Mesenchymal stem cell (in vitro differentiated cells and primary cell): ENCODE measurements at places on chromosomes 16 and 17.
A peak's percentile ranks its signal among the peaks of the same experiment; 100 is the strongest.

DNA sequence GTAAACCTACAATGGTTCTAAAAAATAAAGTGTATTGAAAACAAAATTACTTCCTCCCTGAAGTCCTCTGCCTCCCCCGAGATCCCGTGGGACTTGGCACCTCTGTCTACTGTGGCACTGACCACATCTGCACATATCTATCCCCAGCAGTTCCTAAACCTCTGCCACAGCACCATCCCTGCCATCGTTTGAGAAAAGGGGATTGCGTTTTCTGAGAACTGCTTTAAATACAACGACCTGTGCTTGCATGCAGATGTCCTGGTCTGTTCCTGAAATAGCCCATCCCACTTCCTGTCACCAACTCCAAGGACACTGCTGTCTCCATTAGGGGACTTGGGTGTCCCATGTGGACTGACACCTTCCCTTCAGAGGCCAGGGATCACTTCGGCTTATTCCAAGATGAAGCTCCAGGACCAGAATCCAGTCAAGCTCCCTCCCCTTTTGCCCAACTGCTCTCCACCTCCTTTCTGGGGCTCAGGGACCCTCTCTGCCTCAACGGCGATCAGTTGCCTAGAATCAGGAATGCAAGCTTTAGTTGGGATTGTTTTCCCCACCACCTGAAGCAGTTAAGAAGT lies 20.6 kb downstream of the CBLN1 start:
- no peaks in the 10 kb centered on the region for H3K36me3 ChIP-seq
- DNase-seq: no peak
- no peak overlapping the region for H3K27ac ChIP-seq
- no peak overlapping the region for H3K4me3 ChIP-seq
- H3K4me1 ChIP-seq: no peaks in the 10 kb centered on the region

DNA sequence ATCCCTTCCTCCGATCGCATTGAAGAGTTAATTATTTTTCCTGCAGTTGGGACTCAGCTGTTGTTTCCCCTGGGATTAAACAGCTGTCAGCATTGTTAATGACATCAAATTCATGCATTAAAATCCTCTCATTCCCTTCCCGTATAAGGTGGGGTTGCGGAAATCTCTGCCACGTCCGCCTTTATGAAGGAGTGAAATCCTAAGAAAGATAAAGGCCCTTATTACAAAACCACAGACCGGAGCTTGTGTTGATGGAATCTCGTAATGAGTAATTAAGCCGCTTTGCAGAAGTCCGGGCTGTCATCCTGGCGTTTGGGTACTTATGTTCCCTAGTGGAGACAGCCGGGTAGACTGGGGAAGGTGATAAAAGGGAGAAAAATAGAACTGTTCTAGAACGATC lies 627.6 kb downstream of the MAF start:
- H3K4me1 ChIP-seq: peaks cover under 1% of the 10 kb centered on the region
- H3K27ac ChIP-seq: no peak overlapping the region
- H3K4me3 ChIP-seq: no peak overlapping the region
- DNase-seq: no peak

- no peak overlapping the region for H3K27ac ChIP-seq
- peaks cover 8% of the 10 kb centered on the region for H3K27me3 ChIP-seq
- H3K4me3 ChIP-seq: no peak overlapping the region
- no peak for DNase-seq
- peaks cover 3% of the 10 kb centered on the region for H3K36me3 ChIP-seq
These were observed 24.4 kb upstream of the DOC2B start for GRCh38 chr17:205817-206216.

GRCh38 chr17:49873466-49873865 lies 25.6 kb upstream of the TAC4 start:
- DNase-seq: no peak
- no peaks in the 10 kb centered on the region for H3K36me3 ChIP-seq
- peaks cover 72% of the 10 kb centered on the region for H3K27me3 ChIP-seq
- peaks cover 5% of the 10 kb centered on the region for H3K4me1 ChIP-seq

DNA sequence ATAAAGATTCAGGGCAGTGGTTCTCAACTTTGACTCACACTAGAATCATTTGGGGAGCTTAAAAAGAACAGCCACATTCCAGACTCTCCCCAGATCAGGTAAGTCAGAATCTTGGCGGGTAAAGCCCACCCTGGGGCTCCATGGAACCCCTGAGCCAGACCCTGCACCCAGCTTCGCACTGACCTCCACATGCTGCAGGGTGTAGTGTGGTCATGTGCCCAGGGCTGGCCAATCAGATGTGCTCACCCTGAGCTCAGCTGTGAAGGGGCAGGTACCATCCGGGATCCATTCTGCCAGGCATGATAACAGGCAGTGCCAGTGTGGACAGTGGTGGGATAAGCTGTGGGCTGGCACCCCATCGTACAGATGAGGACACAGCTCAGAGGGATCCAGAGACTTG lies 28.1 kb upstream of the MED9 start:
- no peak overlapping the region for H3K27ac ChIP-seq
- H3K4me1 ChIP-seq: peaks cover 18% of the 10 kb centered on the region
- H3K4me3 ChIP-seq: no peak overlapping the region
- H3K27me3 ChIP-seq: peaks cover 6% of the 10 kb centered on the region
- DNase-seq: no peak
- no peaks in the 10 kb centered on the region for H3K36me3 ChIP-seq

DNA sequence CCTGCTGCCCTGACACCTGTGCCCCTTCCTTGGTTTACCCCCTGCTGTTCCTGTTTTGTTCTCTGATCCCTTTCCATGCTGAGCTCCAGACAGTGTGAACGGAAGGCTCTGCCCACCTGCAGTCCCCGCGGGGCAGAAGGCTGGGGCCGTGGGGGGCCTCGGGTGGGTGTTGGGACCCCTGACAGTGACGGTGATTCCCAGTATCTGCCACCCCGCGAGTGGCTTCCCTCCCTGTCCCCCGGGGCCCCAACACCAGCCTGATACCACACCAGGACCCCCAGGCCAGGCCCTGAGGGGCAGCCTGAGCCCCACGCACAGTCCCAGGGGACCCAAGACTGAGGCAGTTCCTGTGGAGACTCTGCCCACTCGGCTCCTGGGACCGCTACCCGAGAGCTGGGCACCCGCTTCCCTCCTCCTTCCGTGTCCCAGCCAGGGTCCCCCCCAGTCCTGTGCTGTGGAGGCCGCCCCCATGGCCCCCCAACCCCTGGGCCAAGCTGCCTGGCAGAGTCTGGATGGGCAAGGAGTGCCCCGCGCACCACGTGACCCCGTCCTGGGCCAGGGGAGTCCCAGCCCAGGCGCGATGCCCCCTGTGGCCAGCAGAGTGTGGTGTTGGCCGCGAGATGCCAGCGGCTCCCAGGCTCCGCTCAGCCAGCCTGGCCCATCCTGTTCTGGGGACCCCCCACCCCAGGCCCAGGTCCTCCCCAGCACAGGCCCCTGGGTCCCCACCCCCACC lies 10.0 kb upstream of the C1QTNF8 start:
- H3K4me1 ChIP-seq: peaks cover 15% of the 10 kb centered on the region
- DNase-seq: peak; percentile 48
- H3K27me3 ChIP-seq: peaks cover 75% of the 10 kb centered on the region

DNA sequence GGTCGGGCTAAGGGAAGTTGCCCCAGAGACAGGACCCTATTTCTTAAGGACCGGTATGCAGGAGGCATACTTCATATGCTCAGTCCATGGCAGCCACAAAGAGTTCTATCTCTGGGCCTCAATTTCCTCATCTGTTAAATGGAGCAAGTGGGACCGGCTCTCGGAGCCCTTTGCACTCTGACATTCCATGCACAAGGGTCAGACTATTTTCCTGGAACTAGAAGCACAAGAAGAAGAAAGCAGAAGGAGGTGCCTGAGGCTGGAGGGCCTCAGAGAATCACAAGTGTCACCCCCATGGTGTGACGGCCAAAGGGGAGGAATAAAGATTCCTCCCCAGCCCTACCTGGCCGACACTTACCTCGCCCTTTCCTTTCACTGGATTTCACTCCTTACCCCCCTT lies 115.8 kb downstream of the GSG1L start:
- H3K27me3 ChIP-seq: peaks cover 43% of the 10 kb centered on the region
- DNase-seq: no peak
- no peak overlapping the region for H3K4me3 ChIP-seq
- no peak overlapping the region for H3K27ac ChIP-seq

GRCh38 chr17:79695797-79696609 lies 34.7 kb upstream of the ENPP7 start:
- DNase-seq: no peak
- H3K4me1 ChIP-seq: peaks cover 22% of the 10 kb centered on the region
- H3K27me3 ChIP-seq: peaks cover 24% of the 10 kb centered on the region
- H3K4me3 ChIP-seq: no peak overlapping the region

GRCh38 chr16:75710344-75710743 lies 9.1 kb upstream of the DUXB start:
- H3K4me1 ChIP-seq: no peaks in the 10 kb centered on the region
- H3K27ac ChIP-seq: no peak overlapping the region
- H3K4me3 ChIP-seq: no peak overlapping the region
- peak; percentile 2 for DNase-seq
- H3K27me3 ChIP-seq: no peaks in the 10 kb centered on the region
- H3K36me3 ChIP-seq: no peaks in the 10 kb centered on the region

GRCh38 chr17:55829995-55830612 lies 79.3 kb downstream of the PCTP start:
- no peak overlapping the region for H3K4me3 ChIP-seq
- DNase-seq: no peak
- no peak overlapping the region for H3K27ac ChIP-seq
- H3K27me3 ChIP-seq: no peaks in the 10 kb centered on the region

- H3K4me1 ChIP-seq: peaks cover 1% of the 10 kb centered on the region
- peak; percentile 2 for DNase-seq
- H3K36me3 ChIP-seq: peaks cover 15% of the 10 kb centered on the region
These were observed 88.3 kb upstream of the PLEKHM1 start for GRCh38 chr17:45578516-45579455.

DNA sequence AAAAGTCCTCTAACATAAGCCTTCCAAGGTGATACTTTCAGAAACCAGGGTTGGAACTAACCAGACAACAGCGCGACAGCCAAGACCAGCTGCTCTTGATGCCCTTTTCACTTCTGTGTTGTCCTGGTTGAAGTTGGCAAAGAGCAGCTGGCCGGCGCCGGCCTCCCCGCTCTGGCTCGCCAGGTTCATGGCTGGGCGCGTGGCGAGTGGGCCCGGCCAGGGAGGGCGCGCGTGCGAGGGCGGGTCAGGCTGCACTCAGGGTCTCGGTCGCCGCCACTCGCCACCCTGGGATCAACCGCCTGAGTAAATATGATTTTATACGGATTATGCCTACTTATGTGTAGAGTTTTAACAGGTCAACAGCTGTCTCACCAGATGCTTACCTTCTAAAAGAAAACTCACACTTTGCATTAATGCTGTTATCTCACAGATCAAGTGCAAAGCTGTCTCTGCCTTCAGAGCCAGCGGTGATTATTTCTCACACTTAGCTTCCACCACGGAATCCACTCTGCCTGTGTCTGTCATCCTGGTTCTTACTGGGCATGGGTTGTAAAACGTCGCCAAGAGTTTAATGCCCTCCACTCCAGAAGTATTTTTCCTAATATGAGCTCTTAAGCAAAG lies 13.5 kb downstream of the KCTD2 start:
- no peak overlapping the region for H3K27ac ChIP-seq
- H3K4me3 ChIP-seq: no peak overlapping the region
- peaks cover 3% of the 10 kb centered on the region for H3K4me1 ChIP-seq
- no peaks in the 10 kb centered on the region for H3K27me3 ChIP-seq
- no peak for DNase-seq
- peaks cover 59% of the 10 kb centered on the region for H3K36me3 ChIP-seq

GRCh38 chr17:383771-384621 lies 31.4 kb upstream of the RPH3AL start:
- H3K36me3 ChIP-seq: peaks cover 6% of the 10 kb centered on the region
- no peaks in the 10 kb centered on the region for H3K27me3 ChIP-seq
- H3K4me1 ChIP-seq: peaks cover 35% of the 10 kb centered on the region
- DNase-seq: no peak

DNA sequence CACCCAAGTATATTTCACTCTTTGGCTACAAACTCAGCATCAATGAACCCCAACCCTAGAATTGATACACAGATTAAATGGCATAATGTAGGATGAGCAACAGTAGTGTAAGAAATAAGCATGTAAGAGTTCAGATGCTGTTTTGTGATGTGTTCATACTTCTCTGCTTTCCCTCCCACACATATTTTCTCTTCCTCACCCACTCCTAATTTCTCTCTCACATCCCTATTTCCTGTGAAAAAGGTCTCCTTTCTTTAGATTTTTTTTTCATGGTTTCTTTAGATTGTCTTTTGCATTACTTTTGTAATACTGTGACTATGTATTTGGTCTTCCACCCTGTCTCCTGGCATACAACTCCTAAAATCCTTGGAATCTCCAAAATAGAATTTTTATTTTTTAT lies 21.7 kb downstream of the CREBBP start:
- no peak overlapping the region for H3K27ac ChIP-seq
- DNase-seq: no peak
- H3K36me3 ChIP-seq: peaks cover 6% of the 10 kb centered on the region
- no peak overlapping the region for H3K4me3 ChIP-seq

GRCh38 chr17:48731355-48731754 lies 2.8 kb upstream of the HOXB13 start:
- H3K27me3 ChIP-seq: peaks cover 98% of the 10 kb centered on the region
- peaks cover 3% of the 10 kb centered on the region for H3K36me3 ChIP-seq
- H3K4me1 ChIP-seq: peaks cover 11% of the 10 kb centered on the region
- H3K4me3 ChIP-seq: no peak overlapping the region
- H3K27ac ChIP-seq: no peak overlapping the region
- no peak for DNase-seq

- no peaks in the 10 kb centered on the region for H3K27me3 ChIP-seq
- H3K36me3 ChIP-seq: no peaks in the 10 kb centered on the region
- no peak for DNase-seq
- no peaks in the 10 kb centered on the region for H3K4me1 ChIP-seq
- H3K4me3 ChIP-seq: no peak overlapping the region
- no peak overlapping the region for H3K27ac ChIP-seq
These were observed 815.5 kb downstream of the KCNJ18 start for GRCh38 chr17:22507823-22508222.

GRCh38 chr17:41012326-41013120 lies 3.6 kb upstream of the KRTAP3-1 start:
- no peak for DNase-seq
- no peaks in the 10 kb centered on the region for H3K4me1 ChIP-seq
- H3K27me3 ChIP-seq: no peaks in the 10 kb centered on the region
- H3K27ac ChIP-seq: no peak overlapping the region
- no peaks in the 10 kb centered on the region for H3K36me3 ChIP-seq

GRCh38 chr17:37483311-37484039 lies 6.2 kb upstream of the DUSP14 start:
- no peaks in the 10 kb centered on the region for H3K36me3 ChIP-seq
- peaks cover 3% of the 10 kb centered on the region for H3K4me1 ChIP-seq
- H3K27ac ChIP-seq: no peak overlapping the region
- no peaks in the 10 kb centered on the region for H3K27me3 ChIP-seq

DNA sequence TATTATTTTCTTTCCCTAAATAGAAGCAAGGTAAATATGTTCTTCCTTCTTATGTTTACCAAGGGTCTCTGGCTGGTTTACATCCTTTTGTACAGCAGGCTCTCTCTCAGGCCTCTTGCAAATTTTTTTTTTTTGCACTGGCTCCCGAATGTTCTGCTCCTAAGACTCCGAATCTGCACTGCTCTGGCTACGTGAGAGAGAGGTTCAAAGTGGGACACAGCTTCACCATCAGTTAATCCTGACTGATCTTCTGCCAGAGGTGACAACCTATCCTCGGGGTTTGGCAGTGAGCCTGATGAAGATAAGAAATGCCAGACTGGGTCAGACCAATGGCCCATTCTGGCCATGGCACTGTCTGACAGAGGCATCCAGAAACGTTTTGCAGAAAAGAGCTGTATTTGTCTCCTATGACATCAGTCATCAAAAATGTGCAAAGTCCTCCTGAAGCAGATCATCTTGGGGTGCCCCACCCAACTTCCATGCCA lies 136.9 kb downstream of the GRIN2A start:
- no peaks in the 10 kb centered on the region for H3K36me3 ChIP-seq
- no peaks in the 10 kb centered on the region for H3K4me1 ChIP-seq
- no peak overlapping the region for H3K4me3 ChIP-seq
- H3K27ac ChIP-seq: no peak overlapping the region
